ENCODE measurements at places on chromosomes 11 and 22. TPM values are rescaled to one million over a fixed set of nuclear protein-coding genes. Genes with fewer than 3 reads are reported as not detected.

DNA sequence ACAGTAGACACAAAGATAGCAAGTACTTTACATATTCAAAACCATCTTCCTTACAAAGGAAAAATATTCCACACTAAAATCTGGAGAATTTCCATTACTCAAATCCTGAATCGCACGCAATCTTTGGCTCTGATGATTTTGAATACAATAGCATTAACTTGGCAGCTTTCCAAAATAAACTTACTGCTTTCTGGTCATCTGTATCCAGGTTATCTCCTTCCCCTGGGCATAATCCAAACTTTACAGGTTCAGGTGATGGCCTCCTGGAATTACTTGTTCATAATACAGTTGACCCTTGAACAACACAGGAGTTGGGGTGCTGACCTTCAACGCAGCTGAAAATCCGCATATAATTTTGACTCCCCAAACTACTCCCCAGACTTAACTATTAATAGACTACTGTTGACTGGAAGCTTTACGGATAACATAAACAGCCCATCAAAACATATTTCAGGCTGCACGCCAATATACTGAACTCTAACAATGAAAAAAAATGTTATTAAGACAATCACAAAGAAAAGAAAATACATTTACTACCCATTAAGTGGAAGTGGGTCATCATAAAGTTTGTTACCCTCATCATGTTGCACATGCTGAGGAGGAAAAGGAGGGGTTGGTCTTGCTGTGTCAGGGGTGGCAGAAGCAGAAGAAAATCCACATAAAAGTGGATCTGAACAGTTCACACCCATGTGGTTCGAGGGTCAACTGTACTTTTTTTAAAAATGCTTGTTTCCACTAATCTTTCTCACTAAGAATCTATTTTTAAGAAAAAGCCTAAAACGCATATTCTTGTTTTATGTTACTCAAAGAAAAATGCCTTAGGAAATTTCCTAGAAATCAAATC, 6.5 kb downstream of the MTMR2 start:
- DNase-seq = no peak
- no peak overlapping the region for H3K27ac ChIP-seq
- no peaks in the 10 kb centered on the region for H3K27me3 ChIP-seq
- peaks cover 5% of the 10 kb centered on the region for H3K4me1 ChIP-seq
- no peaks in the 10 kb centered on the region for H3K36me3 ChIP-seq
- no peak overlapping the region for H3K4me3 ChIP-seq

- no peaks in the 10 kb centered on the region for H3K27me3 ChIP-seq
- no peaks in the 10 kb centered on the region for H3K4me1 ChIP-seq
- H3K4me3 ChIP-seq = no peak overlapping the region
- no peak overlapping the region for H3K27ac ChIP-seq
Observed at GRCh38 chr11:92152245-92152644, 72.4 kb upstream of the FAT3 start.

GRCh38 chr11:15145151-15145550, 30.4 kb downstream of the INSC start:
- H3K4me3 ChIP-seq = no peak overlapping the region
- H3K27ac ChIP-seq = no peak overlapping the region
- H3K27me3 ChIP-seq = no peaks in the 10 kb centered on the region
- DNase-seq = no peak

The HBG2 gene
- total RNA-seq = 0.37 TPM

GRCh38 chr22:43447380-43447779, 35.6 kb downstream of the MPPED1 start:
- DNase-seq = no peak
- no peak overlapping the region for H3K27ac ChIP-seq
- H3K36me3 ChIP-seq = no peaks in the 10 kb centered on the region
- no peak overlapping the region for H3K4me3 ChIP-seq
- H3K27me3 ChIP-seq = no peaks in the 10 kb centered on the region

DNA sequence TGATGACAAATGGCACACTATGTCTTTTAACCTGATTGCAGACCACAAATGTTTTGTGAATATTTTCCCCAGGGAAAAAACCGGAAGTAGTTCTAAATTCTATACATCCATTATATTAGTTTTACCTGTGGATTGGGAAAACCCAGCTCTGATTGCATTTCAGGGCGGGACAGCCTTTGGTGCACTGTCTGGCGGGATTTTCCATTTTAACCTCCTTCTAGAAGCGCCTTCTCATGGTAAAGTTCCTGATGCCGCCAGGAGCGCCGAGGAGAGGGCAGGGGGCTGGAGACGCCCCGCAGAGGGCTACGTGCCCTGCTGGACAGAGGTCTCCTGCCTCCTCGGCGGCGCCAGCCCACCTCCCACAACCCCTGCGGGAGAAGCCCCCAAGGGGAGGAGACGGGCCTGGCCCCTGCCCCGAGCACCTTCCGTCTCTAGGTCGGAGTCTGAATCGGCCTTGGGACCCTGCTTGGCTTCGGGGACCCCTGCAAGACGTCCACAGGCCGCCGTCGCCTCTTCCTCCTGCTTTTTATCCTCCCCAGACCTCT, 1.2 kb upstream of the P2RX6 start:
- H3K4me1 ChIP-seq = peaks cover 6% of the 10 kb centered on the region
- peak overlapping the region; percentile 40 for H3K4me3 ChIP-seq
- DNase-seq = no peak
- no peaks in the 10 kb centered on the region for H3K36me3 ChIP-seq
- no peaks in the 10 kb centered on the region for H3K27me3 ChIP-seq

The NCR3LG1 gene
- total RNA-seq = 3.5 TPM

- H3K4me3 ChIP-seq = no peak overlapping the region
- no peaks in the 10 kb centered on the region for H3K4me1 ChIP-seq
Observed at GRCh38 chr11:77559686-77560401, 29.9 kb upstream of the AQP11 start.

The RASL10A gene
- 0.22 TPM for total RNA-seq

The PANX3 gene
- not detected for total RNA-seq

The MYEOV gene
- total RNA-seq = 0.12 TPM

DNA sequence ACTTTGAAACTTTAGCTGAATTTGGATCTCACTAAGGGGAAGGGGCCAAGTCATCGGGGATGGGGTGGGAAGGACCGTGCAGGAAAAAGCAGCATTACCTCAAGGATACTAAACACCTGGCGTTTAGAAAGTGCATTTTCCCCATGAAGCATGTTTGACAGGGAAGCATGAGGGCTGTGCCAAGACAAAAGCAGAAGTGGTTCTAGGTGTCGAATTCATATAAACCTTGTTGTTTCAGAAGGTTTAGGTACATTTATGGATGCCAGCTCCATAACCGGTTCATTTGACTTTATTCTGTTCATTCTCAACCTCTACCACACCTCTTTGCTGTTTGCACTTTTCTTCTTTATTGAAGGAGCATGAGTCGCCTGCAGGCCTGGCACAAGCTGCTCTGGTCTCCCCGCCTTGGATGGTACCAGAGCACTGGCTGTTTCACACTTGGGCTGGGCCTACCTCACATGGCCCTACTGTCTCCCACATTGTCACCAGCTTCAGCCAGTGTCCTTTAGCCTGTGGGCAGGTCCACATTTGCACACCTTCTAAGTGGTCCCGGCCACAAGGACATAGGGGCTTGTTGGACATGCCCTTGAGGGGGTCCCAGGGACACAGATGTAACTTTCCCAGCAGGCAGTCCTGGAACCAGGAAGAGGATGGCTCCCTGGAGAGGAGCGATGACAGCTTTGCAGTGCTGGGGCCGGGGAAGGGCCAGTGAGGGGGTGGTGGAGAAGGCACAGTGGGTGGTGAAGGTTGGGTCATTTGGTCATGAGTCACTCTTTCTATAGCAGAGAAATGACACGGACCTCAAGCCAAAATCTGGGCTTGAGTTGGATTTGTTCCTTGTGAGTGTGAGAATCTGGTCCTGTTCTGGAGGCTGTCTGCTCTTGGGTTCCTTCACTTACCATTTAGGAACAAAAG, 3.2 kb upstream of the ST14 start:
- H3K36me3 ChIP-seq = no peaks in the 10 kb centered on the region
- no peak overlapping the region for H3K27ac ChIP-seq
- no peak overlapping the region for H3K4me3 ChIP-seq
- no peak for DNase-seq

- H3K4me1 ChIP-seq = no peaks in the 10 kb centered on the region
- DNase-seq = no peak
- H3K27ac ChIP-seq = no peak overlapping the region
- H3K27me3 ChIP-seq = no peaks in the 10 kb centered on the region
- H3K4me3 ChIP-seq = no peak overlapping the region
Observed at GRCh38 chr22:24327832-24328231, 57.2 kb downstream of the SPECC1L start.

The TMEM191C gene
- 1.1 TPM for total RNA-seq

The PPME1 gene
- 36.8 TPM for total RNA-seq

DNA sequence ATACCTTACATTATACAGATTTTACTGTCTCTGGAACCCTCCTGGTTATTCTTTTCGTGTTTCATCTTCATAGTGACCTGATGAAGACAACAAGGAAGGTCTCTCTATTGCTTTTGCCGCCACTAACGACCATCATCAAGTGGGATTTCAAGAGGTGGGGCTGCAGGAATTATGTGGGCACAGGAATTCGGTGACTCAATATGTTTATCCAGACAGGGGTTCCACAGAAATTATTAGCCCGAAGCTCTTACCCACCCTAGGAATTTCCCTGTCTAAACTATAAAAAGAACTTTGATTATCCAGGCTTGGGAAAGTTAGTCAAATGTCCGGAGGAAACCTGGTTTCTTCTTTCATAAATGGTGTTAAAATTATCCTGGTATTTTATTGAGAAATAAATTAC, 566.8 kb upstream of the TENM4 start:
- H3K4me3 ChIP-seq = no peak overlapping the region
- H3K4me1 ChIP-seq = no peaks in the 10 kb centered on the region
- H3K36me3 ChIP-seq = no peaks in the 10 kb centered on the region
- H3K27me3 ChIP-seq = no peaks in the 10 kb centered on the region
- DNase-seq = no peak

The TMEM191B gene
- total RNA-seq = not detected

- H3K4me1 ChIP-seq = no peaks in the 10 kb centered on the region
- no peak overlapping the region for H3K27ac ChIP-seq
- no peak overlapping the region for H3K4me3 ChIP-seq
- H3K27me3 ChIP-seq = no peaks in the 10 kb centered on the region
- peak; percentile 15 for DNase-seq
Observed at GRCh38 chr11:31106968-31107576, 262.5 kb downstream of the DCDC1 start.
